ENCODE measurements at places on chromosomes 12 and 14. TPM values are rescaled to one million over a fixed set of nuclear protein-coding genes. Genes with fewer than 3 reads are reported as not detected.

Gene SERPINA5
- total RNA-seq = not detected

Gene KRT79
- not detected for total RNA-seq

Gene TPPP2
- not detected for total RNA-seq

Gene BMP4
- total RNA-seq = 0.58 TPM

DNA sequence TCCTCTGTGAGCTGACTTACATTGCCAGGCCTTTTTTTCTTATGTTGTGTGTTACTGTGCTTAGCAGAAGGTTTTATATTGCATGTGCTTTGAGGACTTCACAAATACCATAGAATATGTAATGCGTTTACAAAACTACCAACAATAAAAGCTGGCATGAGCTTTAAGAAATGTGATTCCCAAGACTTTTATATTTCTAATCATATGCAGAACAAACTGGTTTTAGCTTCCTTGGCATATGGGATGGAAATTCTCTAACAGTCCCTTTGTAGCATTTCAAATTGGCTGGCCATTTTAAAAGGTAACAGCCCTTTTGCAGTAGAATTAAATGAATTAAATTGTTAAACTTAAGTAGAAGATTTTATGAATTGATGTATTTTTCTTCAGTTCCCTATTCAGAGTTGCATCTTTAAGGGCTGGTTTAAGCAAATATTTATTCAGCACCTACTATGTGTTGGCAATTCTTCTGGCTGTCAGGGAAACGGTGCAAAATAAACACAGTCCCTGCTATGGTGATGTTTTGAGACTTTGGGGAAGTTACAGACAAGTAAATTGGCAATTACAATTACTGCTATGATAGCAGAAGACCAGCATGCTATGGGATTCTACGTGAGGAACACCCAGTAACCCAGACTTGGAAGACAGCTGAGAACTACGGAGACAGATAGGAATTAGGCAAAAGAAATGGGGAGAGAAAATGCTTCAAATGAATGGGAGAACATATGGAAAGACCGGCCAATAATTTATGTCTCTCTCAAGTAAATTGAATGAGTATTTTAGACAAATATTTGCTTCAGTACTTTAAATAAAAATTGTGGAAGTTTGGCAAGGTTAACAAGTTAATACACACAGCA is 446.4 kb downstream of the EGLN3 start:
- DNase-seq = no peak

- no peak for DNase-seq
Measured at GRCh38 chr14:29926701-29927375, 809 bp downstream of the PRKD1 start.

DNA sequence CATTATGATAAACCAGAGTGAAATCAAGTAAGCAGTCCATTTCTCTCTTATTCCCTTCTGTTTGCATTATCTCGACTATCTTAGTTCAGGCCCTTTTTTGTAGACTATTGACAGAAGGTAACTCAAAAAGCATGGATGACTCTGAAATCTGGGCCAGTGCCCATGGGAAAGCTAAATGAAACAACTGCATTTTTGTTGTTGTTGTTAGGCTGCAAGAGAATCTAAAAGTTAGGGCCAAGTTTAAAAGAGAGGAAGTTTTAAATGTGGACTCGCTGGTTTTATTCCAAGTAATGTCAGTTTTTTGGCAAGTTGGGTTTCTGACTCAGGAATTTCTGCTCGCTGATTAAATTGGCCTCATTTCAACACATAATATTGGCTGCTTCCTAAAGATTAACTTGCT is 201.1 kb downstream of the PIK3C2G start:
- no peak for DNase-seq

DNA sequence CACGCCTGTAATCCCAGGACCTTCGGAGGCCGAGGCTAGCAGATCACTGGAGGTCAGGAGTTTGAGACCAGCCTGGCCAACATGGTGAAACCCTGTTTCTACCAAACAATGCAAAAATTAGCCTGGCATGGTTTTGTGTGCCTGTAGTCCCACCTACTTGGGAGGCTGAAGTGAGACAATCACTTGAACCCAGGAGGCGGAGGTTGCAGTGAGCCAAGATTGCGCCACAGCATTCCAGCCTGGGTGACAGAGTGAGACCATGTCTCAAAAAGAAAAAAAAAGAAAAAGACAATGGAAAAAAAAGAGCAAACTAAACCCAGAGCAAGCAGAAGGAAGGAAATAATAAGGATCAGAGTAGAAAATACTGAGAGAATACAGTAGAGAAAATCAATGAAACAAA is 5.4 kb downstream of the CHURC1 start:
- DNase-seq = no peak

DNA sequence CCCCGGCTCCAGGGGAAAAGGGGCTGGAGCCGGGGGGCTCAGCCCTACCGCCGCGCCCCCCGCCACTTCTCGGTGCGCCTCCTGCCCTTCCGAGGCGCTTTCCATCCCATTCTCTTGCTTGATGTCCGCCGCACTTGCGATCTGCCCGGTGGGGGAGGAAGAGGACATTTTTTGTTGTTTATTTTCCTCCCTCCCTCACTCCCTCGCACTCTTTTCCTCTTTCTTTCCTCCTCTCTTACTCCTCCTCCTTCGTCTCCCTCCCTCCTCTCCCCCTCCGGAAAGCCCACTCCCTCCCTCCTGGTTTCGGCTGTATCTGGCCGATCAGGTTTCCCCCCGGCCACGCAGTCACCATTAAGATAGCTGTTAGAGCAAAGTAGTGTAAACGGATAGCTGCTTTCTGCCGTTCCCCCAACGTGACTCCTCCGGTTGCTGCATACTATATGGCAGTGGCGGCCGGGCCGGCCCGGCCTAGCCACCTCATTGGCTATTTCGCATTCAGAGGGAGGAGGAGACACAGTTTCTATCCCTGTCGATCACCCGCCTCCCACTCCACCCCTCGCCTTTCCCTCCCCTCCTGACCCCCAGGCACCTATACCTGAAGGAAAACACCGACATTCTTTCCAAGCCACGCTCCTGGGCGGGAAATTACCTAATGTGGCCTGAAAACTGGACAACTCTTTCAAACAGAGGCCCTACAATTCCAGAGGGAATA is at the start of gene SIX4:
TSS of gene SIX4 (minus strand) at position 445 of the 712 bp plus-strand sequence. CDS start at position 168, 277 bp downstream.
- peak; percentile 29 for DNase-seq

- DNase-seq = no peak
Measured at GRCh38 chr14:52442166-52442565, 110.1 kb downstream of the TXNDC16 start.

DNA sequence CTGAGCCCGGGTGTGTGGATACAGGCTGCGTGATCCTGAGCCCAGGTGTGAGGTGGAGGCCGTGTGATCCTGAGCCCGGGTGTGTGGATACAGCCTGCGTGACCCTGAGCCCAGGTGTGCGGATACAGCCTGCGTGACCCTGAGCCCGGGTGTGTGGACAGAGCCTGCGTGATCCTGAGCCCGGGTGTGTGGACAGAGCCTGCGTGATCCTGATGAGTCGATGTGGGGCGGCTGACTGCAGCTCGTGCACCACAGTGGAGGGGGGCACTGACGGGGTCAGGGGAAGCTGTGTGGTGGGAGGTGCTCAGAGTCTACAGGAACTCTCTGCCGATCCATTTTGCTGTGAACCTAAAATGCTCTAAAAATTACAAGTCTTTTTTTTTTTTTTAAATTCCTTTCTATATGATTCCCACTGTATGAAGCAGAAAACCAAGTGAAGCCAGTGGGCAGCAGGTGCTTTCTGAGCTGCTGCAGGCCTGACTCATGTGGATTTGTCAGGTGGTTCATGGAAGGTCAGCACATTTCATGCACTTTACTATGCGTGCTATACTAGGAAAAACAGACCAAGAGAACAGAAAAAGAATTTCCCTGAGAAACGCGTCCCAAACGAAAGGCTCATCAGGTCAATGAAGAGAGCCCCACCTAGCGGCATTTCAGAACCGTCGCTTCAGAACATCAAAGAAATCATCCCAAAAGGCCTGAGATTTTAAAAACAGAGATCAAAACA is 19.3 kb downstream of the BRF1 start:
- peak; percentile 33 for DNase-seq

DNA sequence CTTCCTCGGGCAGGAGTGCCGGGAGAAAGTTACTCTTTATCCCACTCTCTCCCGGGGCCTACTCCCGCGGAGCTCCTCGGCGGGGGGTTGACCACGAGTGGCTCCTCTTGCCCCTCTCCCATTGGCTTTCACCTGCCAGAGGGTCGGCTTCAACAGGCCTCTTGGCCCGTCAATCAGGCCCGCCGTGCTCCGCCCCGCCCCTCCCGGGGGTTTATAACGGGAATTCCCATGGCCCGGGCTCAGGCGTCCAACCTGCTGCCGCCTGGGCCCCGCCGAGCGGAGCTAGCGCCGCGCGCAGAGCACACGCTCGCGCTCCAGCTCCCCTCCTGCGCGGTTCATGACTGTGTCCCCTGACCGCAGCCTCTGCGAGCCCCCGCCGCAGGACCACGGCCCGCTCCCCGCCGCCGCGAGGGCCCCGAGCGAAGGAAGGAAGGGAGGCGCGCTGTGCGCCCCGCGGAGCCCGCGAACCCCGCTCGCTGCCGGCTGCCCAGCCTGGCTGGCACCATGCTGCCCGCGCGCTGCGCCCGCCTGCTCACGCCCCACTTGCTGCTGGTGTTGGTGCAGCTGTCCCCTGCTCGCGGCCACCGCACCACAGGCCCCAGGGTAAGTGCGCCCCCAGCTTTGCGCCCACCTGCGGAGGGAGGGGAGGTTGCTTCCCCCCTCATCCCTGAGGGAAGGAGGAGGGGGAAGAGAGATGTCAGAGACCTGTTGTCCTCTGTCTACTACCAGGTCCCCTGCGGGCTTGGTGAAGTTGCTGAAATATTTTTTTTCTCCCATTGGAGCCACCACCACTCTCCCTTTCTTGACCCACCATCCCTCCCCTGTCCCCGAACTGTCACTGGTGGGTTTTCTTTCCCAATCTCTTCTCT is at the start of gene SMOC1:
TSS of gene SMOC1 (plus strand) at position 242 of the 869 bp plus-strand sequence. CDS start at position 505, 263 bp downstream.
- DNase-seq = no peak

- peak; percentile 62 for DNase-seq
Measured at GRCh38 chr14:105861985-105862465, 335.6 kb downstream of the TMEM121 start.

DNA sequence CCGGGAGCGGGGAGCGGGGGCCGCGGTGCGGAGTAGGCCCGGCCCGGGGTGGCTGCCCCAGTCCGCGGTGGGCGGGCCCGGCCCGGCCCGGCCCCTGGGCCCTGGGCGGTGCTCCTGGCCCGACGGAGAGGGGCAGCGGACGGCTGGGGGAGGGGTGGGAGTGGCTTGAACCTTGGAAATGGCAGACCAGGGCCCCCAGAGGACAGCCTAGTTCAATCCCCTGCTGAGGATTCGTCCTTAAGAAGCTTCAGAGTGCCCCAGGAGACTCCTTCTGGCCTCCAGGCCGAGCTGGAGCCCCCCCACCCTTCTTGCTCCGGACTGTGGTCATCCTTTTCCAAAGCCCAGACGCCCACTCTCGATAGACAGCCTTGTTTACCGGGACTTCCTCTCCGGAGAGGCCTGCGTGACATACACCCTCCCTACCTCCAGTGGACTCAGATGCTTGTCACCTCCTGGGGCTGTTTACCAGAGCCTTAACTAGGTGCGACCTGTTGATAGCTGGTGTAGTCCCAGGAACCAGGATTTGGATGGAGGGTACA is 458 bp downstream of the KHNYN start:
- peak; percentile 68 for DNase-seq

DNA sequence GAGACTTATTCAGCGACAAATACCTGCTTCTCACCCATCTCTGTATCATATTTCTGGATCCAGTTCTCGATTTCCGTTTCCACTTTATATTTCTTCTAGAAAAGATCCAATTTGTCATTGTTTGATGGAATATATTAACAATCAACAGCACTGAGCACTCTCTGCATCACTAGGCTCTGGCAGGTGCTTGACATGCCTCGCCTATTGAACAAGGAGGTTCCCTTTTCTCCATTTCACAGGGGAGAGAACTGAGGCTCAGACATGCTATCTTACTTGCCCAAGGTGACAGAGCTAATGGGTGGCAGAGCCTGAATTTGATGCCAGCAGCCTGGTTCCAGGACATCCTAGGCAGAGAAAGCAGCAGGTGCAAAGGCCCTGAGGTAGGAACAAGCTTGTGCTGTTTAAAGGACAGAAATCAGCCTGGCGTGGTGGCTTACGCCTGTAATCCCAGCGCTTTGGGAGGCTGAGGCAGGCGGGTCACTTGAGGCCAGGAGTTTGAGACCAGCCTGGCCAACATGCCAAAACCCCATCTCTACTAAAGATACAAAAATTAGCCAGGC is 12.1 kb downstream of the RITA1 start:
- no peak for DNase-seq

DNA sequence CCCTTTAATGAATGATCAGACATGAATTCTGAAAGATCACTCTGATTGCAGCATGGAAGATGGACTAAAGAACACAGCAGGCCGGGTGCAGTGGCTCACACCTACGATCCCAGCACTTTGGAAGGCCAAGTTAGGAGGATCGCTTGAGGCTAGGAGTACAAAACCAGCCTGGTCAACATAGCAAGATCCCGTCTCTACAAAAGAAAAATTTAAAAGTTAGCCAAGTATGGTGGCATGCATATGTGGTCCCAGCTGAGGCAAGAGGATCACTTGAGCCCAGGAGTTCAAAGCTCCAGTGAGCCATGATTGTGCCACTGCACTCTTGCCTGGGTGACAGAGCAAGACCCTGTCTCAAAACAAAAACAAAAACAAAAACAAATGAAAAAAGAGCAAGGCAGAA is 35.1 kb downstream of the SENP1 start:
- no peak for DNase-seq

DNA sequence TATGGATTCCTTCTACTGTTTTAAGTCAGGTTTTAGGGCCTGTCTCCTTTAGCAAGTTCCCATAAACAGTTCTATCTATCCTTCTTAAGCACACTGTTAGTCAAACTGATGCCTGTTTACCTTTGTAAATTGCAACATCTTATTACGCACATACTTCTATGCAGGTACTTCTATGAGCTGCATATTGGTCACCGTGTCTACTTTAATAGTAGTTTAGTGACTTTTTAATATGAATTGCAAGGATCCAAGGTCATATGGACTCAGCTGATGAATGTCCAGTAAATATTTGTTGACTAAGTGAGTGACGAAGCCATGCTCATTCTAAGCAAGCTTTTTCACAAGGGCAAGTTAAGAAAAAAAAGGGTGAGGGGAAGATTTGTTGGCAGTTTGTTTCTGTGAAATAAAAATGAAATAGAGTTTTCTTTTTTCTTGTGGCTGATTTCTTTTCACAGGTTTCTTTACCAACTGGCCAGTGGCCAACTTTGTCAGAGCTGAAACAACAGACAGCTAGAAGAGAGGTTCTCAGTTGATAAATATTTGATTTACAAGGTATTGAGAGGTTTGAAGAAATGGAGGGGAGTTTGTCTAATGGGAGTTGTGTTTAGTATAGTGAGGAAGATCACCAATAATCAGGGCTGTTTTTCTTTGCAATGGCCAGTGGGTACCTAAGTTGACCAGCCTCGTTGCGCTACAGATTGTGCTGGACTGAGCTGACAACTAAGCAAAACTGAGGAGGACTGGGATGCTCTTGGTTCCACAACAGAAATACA is 141.1 kb downstream of the SLC15A5 start:
- no peak for DNase-seq

- no peak for DNase-seq
Measured at GRCh38 chr14:40197344-40197743, 765.1 kb upstream of the FBXO33 start.

GRCh38 chr14:33642691-33643244 is 308.1 kb downstream of the EGLN3 start:
- no peak for DNase-seq
